Spinal cord (tissue), 10 donors: ENCODE measurements at places on chromosomes 2 and 18. TPM values are rescaled to one million over a fixed set of nuclear protein-coding genes. Genes with fewer than 3 reads are reported as not detected.
A peak's percentile ranks its signal among the peaks of the same experiment; 100 is the strongest.

Gene HRH4
- 0.06 TPM for total RNA-seq

Gene CXCR4
- 52.3 TPM for total RNA-seq

Gene FOXD4L1
- 0.10 TPM for total RNA-seq

Gene ANKAR
- total RNA-seq = 22.7 TPM

Gene EML6
- total RNA-seq = 6.9 TPM

Gene GALR1
- total RNA-seq = 0.72 TPM

Gene DNAJC5G
- 0.22 TPM for total RNA-seq

Gene DSG2
- total RNA-seq = 34.2 TPM

DNA sequence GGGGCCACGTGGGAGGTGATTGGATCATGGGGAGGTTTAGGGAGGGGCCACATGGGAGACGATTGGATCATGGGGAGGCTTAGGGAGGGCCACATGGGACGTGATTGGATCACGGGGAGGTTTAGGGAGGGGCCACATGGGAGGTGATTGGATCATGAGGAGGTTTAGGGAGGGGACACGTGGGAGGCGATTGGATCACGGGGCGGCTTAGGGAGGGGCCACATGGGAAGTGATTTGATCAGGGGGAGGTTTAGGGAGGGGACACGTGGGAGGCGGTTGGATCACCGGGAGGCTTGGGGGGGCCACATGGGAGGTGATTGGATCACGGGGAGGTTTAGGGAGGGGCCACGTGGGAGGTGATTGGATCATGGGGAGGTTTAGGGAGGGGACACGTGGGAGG lies 22.5 kb upstream of the SALL3 start:
- no peaks in the 10 kb centered on the region for H3K4me1 ChIP-seq
- no peaks in the 10 kb centered on the region for H3K36me3 ChIP-seq
- no peak for DNase-seq
- H3K4me3 ChIP-seq = no peak overlapping the region

- H3K36me3 ChIP-seq = no peaks in the 10 kb centered on the region
- no peak for DNase-seq
- H3K4me1 ChIP-seq = no peaks in the 10 kb centered on the region
- no peak overlapping the region for H3K4me3 ChIP-seq
Observed at GRCh38 chr2:223758131-223758840, 79.1 kb downstream of the AP1S3 start.

DNA sequence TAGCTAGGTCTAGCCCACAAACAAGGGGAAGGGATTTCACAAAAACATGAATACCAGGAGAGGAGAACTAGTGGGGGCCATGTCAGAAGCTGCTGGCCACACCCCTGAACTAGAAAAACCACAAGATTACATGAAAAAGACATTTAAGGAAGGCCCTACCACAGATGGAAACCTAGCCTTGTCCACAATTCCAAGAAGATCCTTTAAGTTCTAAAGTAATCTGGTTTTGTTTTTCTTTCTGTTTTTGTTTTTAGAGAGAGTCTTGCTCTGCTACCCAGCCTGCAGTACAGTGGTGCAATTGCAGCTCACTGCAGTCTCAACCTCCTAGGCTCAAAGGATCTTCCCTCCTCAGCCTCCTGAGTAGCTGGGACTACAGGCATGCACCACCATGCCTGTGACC lies 34.2 kb upstream of the CAB39 start:
- no peak overlapping the region for H3K4me3 ChIP-seq
- H3K27me3 ChIP-seq = no peaks in the 10 kb centered on the region

DNA sequence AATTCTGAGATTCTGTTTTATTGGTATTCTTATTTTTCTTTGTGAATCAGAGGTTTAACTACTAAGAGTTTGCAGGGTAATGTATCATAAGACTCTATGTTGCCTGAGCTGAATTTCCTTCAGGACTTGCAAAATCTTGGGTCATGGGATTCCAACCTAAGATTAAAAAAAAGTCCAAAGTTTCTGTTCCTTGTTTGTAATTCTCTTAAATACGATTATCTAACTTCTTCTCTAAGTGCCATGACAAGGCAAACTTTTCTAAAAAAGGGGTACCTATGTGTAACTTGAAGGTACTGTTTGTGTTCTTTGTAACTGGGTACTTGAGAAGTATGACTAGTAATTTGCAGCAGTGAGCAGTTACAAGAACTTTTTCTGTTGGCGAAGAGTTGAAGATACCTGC lies 181.3 kb upstream of the ZEB2 start:
- no peak overlapping the region for H3K4me3 ChIP-seq
- no peak overlapping the region for H3K27ac ChIP-seq
- no peaks in the 10 kb centered on the region for H3K4me1 ChIP-seq
- no peaks in the 10 kb centered on the region for H3K36me3 ChIP-seq
- no peak for DNase-seq

DNA sequence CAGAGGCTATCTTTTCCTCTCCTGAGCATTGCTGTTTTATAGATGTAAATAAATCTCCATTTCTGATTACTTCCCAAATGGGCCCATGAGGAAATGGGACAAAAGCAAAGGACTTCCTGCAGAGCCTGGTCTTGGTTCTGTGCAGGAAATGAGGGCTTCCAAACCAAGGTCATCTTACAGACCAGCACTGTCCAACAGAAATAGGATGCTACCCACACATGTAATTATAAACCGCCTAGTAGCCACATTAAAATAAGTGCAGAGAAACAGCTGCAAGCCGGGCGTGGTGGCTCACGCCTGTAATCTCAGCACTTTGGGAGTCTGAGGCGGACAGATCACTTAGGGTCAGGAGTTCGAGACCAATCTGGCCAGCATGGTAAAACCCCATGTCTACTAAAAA lies 6.2 kb downstream of the TTL start:
- H3K4me3 ChIP-seq = no peak overlapping the region
- H3K27me3 ChIP-seq = no peaks in the 10 kb centered on the region
- no peak overlapping the region for H3K27ac ChIP-seq
- DNase-seq = no peak
- H3K36me3 ChIP-seq = peaks cover 6% of the 10 kb centered on the region

- H3K27ac ChIP-seq = no peak overlapping the region
- H3K4me3 ChIP-seq = no peak overlapping the region
- no peaks in the 10 kb centered on the region for H3K27me3 ChIP-seq
- no peaks in the 10 kb centered on the region for H3K36me3 ChIP-seq
Observed at GRCh38 chr2:7709907-7710306, 792.7 kb downstream of the RNF144A start.

DNA sequence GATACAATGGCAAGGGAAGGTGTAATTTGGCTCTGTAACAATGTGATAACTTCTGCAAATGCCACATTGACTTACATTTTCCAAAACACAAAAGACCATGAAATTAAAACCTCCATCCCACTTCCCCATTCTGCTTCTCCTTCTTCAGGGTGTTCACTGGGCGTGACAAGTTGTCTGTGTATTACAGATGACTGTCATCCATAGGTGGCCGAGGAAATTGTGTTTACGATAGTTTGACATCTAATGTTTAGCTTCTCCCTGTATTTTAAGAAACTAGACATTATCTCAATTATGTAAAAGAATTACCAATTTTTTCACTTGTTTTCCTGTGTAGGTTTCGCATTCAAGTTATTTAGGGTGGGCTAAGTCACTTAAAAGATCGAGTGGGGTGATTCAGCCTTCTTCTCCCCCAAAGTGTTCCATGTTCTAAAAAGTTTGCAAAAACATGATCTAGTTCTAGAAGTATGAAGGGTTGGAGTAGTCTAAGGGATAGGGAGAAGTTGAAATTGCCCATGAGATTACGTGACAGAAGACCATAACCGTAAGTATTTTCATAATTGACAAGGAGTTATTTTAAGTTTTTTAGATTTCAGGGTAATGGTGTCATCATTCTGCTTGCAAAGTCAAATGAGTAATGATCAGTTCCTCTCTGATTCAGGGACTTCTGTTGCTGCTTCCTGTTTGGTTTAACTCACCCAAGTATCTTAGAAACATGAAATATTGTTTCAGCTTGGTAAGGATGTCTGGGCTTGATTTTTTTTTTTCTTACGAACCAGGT lies 25.2 kb upstream of the CYTIP start:
- H3K27ac ChIP-seq = no peak overlapping the region
- DNase-seq = no peak
- no peaks in the 10 kb centered on the region for H3K27me3 ChIP-seq
- H3K36me3 ChIP-seq = no peaks in the 10 kb centered on the region
- no peaks in the 10 kb centered on the region for H3K4me1 ChIP-seq
- H3K4me3 ChIP-seq = no peak overlapping the region

GRCh38 chr2:142218471-142218870 lies 87.7 kb upstream of the LRP1B start:
- no peaks in the 10 kb centered on the region for H3K27me3 ChIP-seq
- H3K4me3 ChIP-seq = no peak overlapping the region
- H3K4me1 ChIP-seq = no peaks in the 10 kb centered on the region
- no peak for DNase-seq
- H3K27ac ChIP-seq = no peak overlapping the region
- no peaks in the 10 kb centered on the region for H3K36me3 ChIP-seq

- no peaks in the 10 kb centered on the region for H3K4me1 ChIP-seq
- no peaks in the 10 kb centered on the region for H3K36me3 ChIP-seq
- no peak for DNase-seq
Observed at GRCh38 chr2:179322289-179322688, 57.7 kb upstream of the SESTD1 start.

DNA sequence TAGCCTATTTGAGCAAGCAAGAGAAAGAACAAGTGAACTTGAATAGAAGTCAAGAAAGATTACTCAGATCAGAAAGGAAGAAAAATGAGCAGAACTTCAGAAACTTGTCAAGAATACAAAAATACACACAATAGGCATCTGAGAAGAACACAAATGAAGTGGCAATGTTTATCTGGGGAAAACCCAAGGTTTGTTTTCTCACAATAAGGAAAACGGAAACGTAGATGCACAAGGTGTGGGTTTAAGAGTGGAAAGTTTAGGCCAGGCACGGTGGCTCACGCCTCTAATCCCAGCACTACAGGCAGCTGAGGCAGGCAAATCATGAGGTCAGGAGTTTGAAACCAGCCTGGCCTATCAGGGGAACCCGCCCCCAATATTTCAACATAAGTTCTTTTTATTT lies 159.5 kb upstream of the GYPC start:
- H3K4me3 ChIP-seq = no peak overlapping the region
- DNase-seq = no peak
- no peak overlapping the region for H3K27ac ChIP-seq
- no peaks in the 10 kb centered on the region for H3K36me3 ChIP-seq
- no peaks in the 10 kb centered on the region for H3K4me1 ChIP-seq

- no peaks in the 10 kb centered on the region for H3K27me3 ChIP-seq
- DNase-seq = no peak
- H3K4me3 ChIP-seq = no peak overlapping the region
- no peaks in the 10 kb centered on the region for H3K4me1 ChIP-seq
Observed at GRCh38 chr2:32931945-32932709, 14.6 kb upstream of the LTBP1 start.

- no peak overlapping the region for H3K27ac ChIP-seq
- DNase-seq = no peak
- no peaks in the 10 kb centered on the region for H3K36me3 ChIP-seq
- no peaks in the 10 kb centered on the region for H3K27me3 ChIP-seq
- peaks cover 21% of the 10 kb centered on the region for H3K4me1 ChIP-seq
Observed at GRCh38 chr2:3662239-3662638, 4.2 kb downstream of the ALLC start.

- H3K27me3 ChIP-seq = no peaks in the 10 kb centered on the region
- no peaks in the 10 kb centered on the region for H3K4me1 ChIP-seq
- no peaks in the 10 kb centered on the region for H3K36me3 ChIP-seq
- no peak overlapping the region for H3K27ac ChIP-seq
- no peak for DNase-seq
Observed at GRCh38 chr18:30982285-30982992, 60.1 kb downstream of the DSC3 start.

DNA sequence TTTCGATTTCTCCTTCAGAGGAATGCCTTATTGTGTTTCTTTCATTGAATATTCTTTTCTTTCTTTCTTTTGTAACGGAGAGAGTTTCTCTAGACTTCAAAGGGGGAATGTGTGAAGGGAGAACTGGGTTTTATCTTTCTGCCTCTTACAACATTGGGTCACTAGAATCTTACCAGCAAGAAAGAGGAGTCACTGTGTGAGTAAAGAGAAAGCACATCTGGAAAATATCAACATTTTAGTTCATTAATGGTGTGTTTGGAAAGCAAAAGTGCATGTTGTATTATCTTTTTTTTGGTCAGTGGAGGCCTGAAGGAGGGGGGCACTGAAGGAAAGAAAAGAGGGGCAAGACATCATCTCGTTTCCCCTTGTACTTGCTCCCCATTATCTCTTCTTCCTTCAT lies 86.6 kb upstream of the THOC1 start:
- no peaks in the 10 kb centered on the region for H3K36me3 ChIP-seq
- H3K27ac ChIP-seq = peak overlapping the region; percentile 25
- no peaks in the 10 kb centered on the region for H3K4me1 ChIP-seq
- no peaks in the 10 kb centered on the region for H3K27me3 ChIP-seq

DNA sequence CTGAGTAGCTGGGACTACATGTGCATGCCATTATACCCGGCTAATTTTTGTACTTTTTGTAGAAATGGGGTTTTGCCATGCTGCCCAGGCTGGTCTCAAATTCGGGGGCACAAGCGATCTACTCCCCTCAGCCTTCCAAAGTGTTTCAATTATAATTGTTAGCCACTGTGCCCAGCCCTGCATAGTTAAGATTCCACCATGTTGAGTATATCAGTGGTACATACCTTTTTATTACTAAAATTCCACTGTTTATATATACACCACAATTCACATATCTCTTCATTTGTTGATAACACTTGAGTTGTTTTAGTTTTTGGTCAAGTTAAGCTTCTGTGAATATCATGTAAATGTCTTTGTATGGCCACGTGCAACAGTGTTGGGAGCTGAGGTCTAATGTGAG lies 12.8 kb upstream of the FMNL2 start:
- H3K36me3 ChIP-seq = no peaks in the 10 kb centered on the region
- no peak for DNase-seq
- no peaks in the 10 kb centered on the region for H3K27me3 ChIP-seq
